NK-92 treated with Interleukin-12 subunit alpha and Interleukin-12 subunit beta, amount 100 ng/mL, for 24 hours (cell line): ENCODE measurements at places on chromosomes 6 and 20.

GRCh38 chr20:1381753-1382591 is 10.9 kb downstream of the FKBP1A start:
- no peak for DNase-seq

GRCh38 chr6:101110814-101111213 is 229.7 kb upstream of the ASCC3 start:
- DNase-seq: no peak

GRCh38 chr6:134603561-134603960 is 285.6 kb upstream of the SGK1 start:
- no peak for DNase-seq

DNA sequence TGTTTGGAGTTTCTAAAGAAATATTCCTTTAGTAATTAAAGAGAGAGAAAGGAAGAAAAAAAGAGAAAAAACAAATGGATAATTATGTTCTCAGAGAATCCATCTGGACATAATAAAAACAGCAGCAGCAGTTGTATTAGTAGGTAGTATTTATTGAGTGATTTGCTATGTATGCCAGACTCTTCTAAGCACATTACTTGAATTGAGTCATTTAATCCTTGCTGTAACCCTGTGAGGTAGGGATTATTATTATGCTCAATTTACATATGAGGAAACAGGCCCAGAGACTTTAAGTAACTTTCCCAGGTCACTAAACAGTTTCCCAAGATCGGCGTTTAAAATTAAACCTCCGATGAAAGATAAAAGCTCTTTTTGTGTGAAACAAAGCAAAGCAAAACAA is 238.8 kb downstream of the TSHZ2 start:
- no peak for DNase-seq

DNA sequence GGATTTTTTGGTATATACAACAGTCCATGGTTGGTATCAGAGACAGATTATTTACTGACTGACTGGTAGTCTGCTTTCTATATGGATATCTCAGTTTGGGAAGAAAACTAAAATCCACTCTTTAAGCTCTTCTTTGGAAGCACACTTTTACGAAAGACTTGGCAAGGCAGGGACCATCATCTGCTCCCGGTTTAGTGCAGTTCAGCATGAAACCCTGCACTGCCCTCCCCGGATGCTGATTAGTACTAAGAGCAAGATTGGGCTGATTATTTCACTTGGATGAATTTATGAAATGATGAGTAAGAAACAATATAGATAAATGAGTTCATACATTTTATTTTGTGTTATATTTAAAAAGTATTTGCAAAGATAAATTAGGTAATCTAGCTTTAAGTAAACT is 56.3 kb downstream of the RGS17 start:
- DNase-seq: no peak

- no peak for DNase-seq
Observed at GRCh38 chr20:10954137-10954840, 280.5 kb upstream of the JAG1 start.

- peak; percentile 32 for DNase-seq
Observed at GRCh38 chr6:96923871-96924493, 546 bp upstream of the KLHL32 start.
